ENCODE measurements at places on chromosomes 1 and 21.

GRCh38 chr1:225747566-225747965 is 30.1 kb upstream of the SRP9 start:
- no peak for DNase-seq

- no peak for DNase-seq
Observed at GRCh38 chr1:161215076-161215475, at the start of gene FCER1G. TSS of gene FCER1G (plus strand) at chr1:161215295. CDS start at chr1:161215322, 27 bp downstream.

DNA sequence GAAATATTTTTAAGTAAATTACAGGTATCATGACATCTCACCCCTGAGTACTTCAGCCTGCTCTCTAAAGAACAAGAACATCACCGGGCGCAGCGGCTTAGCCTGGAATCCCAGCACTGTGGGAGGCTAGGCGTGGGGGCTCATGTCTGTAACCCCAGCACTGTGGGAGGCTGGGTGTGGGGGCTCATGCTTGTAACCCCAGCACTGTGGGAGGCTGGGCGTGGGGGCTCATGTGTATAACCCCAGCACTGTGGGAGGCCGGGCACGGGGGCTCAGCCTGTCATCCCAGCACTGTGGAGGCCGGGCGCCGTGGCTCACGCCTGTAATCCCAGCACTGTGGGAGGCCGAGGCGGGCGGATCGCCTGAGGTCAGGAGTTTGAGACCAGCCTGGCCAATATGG is 7.7 kb upstream of the CDK11B start:
- no peak for DNase-seq

DNA sequence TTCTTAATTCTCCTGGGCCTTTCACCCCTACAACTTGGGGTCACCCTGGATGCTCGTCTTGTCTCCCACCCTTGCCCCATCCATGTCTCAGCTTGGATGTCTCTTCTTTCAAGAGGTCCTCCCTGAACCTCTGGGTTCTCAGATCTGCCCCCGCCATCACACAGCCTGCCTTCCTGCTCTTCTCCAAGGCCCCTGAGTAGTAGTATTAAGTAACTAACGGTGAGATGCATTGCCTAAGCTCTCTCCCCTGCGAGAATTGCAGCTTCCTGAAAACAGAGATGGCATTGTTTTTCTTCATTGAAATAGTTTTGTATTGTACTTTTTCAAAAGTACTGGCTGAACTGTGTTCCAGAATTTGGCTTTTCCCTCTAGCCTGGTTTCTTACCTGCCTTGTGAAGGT is 16.0 kb downstream of the MIIP start:
- DNase-seq, result no peak

DNA sequence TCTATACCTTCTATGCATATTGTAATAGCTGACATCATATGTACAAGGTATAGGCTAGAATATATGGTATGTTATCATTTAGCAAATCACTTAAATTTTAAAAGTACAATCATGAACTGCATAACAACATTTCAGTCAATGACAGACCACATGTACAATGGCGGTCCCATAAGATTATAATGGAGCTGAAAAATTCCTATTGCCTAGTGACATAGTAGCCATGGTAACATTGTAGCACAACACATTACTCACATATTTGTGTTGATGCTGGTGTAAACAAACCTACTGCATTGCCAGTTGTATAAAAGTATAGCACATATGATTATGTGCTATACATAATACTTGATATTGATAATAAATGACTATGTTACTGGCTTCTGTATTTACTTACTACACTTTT is 8.9 kb downstream of the RAB3B start:
- DNase-seq, result no peak

- no peak for DNase-seq
Observed at GRCh38 chr1:236128646-236129178, 13.6 kb upstream of the GPR137B start.

- DNase-seq, result no peak
Observed at GRCh38 chr1:113659556-113659955, 99.7 kb downstream of the PHTF1 start.

DNA sequence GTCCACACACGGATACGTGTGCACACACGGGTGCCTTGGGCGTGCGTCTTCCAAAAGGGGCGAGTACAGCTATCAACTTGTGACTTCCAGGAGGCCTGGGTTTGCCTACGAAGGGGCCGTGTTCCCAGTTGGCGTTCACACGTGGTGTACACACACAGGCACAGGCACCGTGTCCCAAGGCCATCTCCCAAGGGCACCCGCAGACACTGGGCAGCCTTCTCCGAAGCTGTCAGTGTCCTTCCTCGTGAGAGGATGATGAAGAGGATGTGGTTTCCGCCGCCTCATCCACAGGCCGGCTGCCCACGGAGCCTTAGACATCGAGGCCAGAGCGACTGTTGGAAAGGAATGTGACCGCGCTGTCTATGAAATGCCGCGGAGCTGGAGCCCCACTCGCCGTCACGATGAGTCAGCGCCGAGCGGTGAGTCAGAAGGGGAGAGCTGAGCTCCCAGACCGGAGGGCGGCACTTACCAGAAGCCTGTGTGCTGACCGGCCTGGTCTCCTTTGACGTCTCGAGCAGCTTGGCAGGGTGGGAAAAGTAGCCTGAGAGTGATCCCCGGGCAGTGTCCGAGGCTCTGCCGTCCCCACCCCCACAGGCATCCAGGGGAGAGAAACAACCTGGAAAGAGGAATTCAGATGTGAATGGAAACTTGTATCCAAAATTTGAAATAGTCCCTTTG is 141.4 kb upstream of the ARHGEF16 start:
- DNase-seq, result peak; percentile 80

DNA sequence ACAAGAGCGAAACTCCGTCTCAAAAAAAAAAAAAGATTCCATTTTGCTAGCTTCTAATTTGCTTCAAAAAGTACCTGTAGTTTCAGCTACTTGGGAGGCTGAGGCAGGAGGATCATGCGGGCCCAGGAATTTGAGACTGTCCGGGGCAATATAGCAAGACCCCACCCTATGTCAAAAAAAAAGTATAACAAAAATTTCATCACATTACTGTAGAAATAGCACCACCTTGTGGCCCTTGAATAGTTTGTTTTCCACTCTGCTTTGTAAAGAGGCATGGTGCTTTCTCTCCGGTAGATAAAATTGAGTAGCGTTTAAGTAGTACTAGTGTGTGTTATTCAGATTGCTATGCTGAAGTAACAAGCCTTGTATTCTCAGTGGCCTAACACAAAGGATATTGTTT is 18.2 kb upstream of the MSTO1 start:
- peak; percentile 32 for DNase-seq

GRCh38 chr1:227068883-227069282 is 128.8 kb downstream of the COQ8A start:
- DNase-seq, result no peak

DNA sequence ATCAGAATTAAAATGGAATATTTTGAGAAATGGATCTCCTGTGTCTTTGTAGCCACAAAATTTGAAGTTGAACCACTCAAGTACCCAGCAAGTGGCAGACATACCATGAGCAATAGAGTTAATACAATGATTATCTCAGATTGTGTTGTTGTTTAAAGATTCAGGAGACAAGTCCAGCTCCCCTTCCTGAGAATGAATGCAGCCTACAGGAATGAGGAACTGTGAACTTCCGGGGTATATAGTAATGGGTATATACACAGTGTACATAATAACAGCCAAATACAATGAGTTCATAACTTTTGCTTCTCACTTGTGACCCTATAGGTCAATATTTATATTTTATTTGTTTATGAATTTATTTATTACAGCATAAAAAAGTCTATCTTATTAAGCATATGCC is 445.0 kb downstream of the SETD4 start:
- no peak for DNase-seq

DNA sequence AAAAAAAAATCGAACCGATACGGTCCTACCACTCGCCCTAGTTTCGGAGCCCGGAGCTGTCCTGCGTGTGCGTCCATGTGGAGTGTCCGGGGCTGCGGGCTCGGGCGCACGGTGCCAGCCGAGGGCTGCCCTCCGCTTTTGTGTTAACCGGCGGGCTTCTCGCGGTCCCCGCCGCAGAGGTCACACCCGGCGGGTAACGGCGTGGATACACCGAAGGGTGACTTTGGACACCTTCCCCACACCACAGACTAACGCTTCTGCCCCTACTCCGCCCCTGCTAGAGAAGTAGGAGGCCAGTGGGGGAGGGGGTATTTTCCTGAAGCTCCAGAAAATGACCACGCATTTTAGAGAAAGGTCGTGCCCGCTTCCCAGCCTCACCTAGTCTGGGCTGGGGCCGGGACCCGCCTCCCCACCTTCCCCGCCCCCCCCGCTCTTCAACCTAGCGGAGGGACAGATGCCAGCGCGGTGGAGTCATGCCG is 609 bp upstream of the ATF3 start:
- DNase-seq, result no peak

GRCh38 chr21:34073749-34074282 is 438 bp downstream of the MRPS6 start:
- DNase-seq, result peak; percentile 75

DNA sequence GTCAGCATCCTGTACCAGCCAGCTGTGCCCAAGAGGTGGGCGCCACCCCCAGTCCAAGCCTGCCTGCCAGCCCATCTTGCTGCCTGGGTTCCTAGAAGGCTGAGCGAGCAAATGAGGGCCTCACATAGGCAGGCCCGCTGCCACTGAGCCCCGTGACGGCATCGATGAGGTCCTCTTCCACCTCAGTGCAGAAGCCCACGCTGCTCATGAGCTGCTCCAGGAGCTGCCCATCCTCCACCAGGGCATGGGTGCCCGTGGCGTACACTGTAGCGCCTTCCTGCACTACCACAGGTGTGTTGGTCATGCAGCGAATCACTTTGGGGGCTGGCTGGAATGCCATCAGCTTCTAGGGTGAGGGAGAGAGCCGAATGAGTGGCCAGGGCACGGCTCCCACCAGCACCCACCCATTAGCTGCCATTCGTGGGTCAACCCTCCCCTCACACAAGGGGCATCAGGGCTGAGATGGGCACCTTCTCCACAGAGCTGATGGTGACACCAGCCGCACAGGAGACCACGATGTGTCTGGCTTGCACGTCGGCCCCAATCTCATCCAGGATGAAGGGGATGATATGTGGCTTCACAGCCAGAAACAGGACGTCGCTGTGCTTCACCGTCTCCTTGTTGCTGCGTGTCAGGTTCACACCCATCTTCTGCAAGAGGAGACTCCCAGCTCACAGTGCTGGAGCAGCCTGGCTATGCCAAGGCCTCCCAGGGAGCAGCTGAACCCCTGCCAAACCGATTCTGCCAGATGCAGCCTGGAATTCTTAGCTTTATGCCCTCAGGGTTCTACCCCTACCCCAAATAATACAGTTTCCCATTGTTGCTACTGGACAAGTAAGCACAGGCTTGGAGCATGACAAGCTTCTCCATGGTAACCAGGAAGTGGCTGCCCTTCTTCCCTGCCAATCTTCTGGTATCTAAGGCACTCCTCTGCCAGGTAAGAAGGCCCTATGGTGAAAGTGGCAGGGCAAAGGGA is 2.0 kb downstream of the PYCR2 start:
- DNase-seq, result no peak

- no peak for DNase-seq
Observed at GRCh38 chr1:205733438-205734175, 16.4 kb downstream of the NUCKS1 start.

GRCh38 chr1:77416692-77417450 is 135.1 kb downstream of the AK5 start:
- peak; percentile 15 for DNase-seq

- DNase-seq, result no peak
Observed at GRCh38 chr1:154971341-154971998, 923 bp upstream of the SHC1 start.

GRCh38 chr1:53396573-53397268 is 62.5 kb upstream of the DMRTB1 start:
- DNase-seq, result no peak

GRCh38 chr1:226872437-226872836 is 2.0 kb downstream of the PSEN2 start:
- peak; percentile 28 for DNase-seq

DNA sequence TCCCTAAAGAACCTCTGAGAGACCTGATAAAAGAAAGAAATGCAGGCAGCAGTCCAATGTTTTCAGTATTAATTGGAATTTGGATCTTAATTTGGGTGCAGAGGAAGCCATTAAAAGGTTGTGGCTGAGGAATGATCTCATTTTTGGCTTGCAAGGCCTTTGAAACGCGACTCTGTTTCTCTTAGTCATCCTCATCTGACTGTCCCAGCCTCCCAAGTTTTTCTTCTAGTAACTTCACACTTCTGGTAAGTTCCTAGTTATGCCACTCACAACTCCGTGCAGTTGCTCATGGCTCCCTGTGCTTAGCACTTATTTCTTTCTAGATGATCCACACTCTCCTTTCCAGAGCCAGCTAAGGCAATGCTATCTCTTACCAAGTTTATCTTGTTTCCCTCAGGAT is 147.4 kb upstream of the USP24 start:
- DNase-seq, result no peak

DNA sequence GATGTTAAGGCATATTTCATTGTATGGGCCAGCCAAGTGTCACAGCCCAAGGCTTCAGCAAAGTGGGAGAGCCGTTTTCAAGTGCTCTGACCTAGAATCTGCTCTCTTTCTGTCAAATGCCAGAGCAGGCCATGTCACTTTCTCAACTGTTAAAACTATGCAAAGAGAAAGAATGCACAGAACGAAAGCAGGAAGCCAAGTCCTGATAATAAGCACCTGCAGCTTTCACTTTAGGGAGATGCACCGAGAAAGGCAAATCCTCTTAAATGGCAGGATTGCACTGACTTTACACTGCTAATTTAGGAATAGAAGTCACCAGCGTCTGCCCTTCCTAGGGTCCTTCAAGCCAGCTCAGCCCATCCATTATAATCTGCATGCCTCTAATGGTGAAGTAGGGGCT is 49.2 kb upstream of the NTPCR start:
- DNase-seq, result no peak

GRCh38 chr1:61299463-61299862 is 217.1 kb downstream of the NFIA start:
- DNase-seq, result no peak

DNA sequence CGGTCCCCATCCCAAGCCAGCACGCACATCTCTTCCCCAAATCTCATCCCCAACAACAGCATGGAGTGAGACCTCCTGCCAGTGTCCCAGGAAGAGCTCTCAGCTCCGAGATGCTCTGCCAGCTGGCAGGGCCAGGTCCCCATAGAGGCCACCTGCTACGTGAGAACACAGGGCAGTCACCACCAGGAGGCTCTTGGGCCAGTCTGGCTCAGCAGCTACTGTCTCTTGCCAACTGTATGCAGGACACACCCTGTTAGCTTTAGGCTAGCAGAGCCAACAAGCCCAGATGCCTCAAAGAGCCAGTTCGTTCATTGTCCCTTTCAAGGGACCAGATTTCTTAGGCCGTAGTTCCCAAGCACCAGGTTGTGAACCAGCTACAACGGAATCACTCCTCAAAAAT is 36.9 kb downstream of the FBXO2 start:
- DNase-seq, result no peak

Measured in K562 (cell line).